ENCODE measurements at places on chromosomes 3 and 15.

DNA sequence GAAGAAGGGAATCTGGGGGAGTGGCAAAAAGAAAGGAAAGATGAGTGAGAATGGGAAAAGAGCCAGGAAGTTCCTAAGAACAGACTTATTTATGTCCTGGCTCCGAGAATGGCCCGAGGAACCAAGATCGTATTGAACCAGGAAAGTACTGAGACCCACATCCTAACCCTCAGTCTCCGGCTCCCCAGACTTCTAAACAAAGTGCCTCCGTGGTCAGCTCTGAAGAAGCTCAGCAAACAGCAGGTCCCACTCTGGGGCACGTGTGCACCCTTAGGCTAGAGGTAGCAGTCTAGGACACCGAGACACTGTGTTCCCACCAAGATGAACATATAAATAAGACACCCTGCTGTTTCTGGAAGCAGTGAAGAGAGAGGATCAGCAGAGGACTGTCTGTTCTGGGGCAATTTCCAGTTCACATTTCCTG is 307.4 kb downstream of the NTRK3 start:
- no peak for DNase-seq

- DNase-seq: no peak
Measured at GRCh38 chr15:78002996-78003395, 74.5 kb downstream of the TBC1D2B start.

DNA sequence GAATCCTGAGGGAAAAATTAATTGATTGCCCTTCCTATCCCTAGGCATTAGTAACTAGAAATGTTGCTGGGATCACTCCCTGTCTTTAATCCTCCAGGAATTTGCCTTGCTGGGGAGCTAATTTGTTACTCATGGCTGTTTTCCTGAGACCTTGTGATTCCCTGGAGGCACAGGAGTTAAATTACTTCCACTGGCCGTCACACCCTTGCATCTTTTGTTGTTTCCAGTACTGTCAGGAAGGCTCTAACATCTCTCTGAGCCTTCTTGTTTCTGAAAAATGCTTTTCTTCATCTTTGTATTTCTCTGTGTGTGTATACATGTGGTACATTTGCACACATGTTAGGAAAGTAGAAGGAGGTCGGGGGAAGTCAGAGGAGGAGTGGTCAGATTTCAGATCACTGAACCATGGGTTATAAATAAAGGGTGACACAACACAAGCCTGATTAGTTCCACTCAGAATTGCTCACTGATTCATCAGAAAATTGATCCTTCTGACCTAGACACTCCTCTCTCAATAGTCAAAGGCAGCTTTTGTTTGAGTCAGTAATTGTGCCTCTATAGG is 23.5 kb upstream of the LRRFIP2 start:
- peak; percentile 78 for DNase-seq

DNA sequence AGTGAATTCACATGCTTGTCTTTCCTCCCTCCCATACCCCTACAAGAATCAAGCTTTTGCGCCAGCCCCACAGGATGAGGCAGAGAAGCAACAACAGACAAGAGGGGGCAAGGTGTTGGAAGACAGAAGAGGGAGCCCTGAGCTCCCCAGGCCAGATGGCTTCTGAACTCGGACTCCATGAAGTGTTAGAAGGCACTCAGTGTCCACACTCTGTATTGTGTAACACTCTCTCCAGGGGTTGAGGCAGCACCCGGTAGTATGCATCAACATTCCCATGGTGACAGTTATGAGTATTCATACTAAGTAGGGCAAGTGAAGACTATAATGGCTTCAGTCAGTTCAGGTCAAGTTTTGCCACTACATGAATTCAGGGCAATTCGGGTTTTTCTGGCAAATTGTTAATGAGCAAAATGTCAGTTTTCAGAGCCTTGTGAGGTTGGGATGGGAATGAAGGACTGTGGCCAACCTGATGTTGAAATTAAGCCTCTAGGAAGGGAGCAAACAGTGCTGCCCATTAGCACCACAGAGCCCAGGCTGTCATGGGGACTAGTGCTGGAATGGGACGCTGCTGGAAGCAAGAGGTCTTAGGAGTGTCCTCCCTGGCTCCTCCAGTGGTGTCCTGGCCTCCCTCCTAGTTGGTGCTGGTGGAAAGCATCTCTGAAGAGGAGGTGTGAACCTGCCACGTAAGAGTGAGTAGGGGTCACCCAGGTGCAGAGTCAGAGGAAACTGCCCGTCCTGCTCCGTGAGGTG is 79.4 kb downstream of the KLF15 start:
- DNase-seq: no peak
